Retina (tissue), 1 donor: ENCODE measurements at places on chromosomes 4 and X.

- no peak for DNase-seq
Measured at GRCh38 chr4:8666581-8666980, 74.0 kb downstream of the CPZ start.

DNA sequence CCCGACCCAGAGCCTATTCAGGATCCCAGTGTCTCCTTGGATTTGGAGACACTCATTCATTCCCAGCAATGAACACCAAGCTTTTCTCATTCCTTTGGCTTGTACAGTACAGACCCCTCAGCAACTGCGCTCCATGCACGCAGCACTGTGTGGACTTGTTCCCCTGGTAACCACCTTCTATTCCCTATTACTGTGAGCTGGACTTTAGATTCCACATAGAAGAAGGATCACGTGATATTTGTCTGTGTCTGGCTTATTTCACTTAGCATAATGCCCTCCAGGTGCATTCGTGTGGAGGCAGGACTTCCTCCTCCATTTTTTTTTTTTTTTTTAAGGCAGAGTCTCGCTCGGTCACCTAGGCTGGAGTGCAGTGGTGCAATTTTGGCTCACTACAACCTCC, 106.4 kb downstream of the PHKA2 start:
- DNase-seq: no peak

DNA sequence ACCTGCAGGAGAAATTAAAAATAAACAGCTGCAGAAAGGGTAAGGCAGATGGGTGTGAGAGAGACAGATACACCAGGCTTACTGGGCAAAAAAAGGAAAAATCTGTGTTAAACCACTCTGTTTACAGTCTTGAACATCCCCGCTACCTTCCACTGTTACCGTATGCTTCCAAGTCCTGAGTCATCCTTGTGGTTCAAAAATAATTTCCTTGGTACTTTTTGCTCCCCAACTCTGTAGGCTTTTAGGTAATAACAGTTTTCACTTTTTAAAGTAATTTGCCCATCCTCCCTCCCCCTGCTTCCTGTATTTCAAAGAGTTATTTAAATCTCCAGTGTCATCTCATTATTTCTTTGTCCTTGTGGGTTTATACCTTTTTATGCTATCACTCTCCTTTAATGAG, 210.1 kb upstream of the FAT4 start:
- no peak for DNase-seq

DNA sequence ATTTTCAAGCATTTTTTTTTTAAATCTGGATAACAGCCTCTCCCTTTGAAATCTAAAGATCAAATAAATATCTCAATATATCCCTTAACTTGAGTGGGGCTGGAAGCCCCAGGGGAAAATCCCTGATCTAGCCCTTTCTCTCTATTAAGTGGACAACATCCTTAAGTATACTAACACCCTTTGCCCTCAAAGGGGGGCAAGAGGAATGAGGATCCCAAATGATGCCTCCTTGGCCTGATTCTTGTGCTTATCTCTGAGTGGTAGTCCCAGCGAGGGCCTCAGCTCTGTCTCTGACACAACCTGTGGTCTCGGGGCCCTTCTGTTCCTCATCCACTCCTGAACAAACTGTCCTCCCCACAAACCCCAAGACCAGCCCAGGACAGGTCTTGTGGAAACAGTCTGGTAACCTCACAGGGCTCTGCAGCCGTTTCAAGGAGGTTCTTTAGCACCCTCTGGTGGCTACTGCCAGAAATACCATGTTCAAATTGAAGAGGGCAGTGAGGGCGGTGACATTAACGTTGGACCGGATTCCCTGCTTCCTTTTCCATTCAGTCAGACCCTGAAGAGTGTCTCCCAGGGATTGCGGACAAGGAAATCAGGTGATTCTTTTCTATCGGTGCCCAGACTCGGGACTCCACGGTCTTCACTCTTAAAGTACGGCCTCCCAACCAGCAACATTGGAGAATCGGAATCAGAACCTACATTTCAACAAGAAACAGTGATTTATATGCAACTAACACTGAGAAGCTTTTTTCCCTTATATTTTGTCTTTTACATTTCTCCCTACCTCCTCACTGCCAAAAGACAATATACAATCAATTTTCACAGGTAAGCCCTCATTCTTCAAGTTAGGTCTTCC, 13.0 kb downstream of the CXCL13 start:
- peak; percentile 80 for DNase-seq

- DNase-seq: no peak
Measured at GRCh38 chr4:78298618-78299017, 241.5 kb downstream of the FRAS1 start.

- no peak for DNase-seq
Measured at GRCh38 chr4:40434126-40434687, 99.1 kb downstream of the CHRNA9 start.

DNA sequence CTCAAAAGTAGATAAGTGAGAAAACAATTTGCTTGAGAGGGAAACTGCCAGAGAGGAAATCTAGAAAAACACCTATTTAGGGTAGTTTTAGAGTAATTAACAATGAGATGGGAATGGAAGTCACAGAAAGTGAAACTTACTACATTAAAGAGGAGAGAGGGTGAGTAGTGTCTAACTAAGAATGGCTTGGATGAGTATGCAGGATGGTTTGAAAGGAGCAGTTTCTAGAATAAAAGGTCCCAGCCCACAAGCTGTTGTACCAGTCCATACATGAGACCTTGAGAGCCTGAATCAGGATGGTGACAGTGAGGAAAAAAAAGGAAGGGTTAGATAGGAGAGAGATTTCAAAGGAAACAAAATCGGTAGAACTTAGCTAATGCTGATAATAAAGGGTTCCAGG, 1.3 kb downstream of the GAR1 start:
- no peak for DNase-seq

GRCh38 chr4:185589067-185589836, 53.9 kb upstream of the PDLIM3 start:
- no peak for DNase-seq

GRCh38 chr4:143587703-143588102, 74.2 kb downstream of the SMARCA5 start:
- DNase-seq: no peak

DNA sequence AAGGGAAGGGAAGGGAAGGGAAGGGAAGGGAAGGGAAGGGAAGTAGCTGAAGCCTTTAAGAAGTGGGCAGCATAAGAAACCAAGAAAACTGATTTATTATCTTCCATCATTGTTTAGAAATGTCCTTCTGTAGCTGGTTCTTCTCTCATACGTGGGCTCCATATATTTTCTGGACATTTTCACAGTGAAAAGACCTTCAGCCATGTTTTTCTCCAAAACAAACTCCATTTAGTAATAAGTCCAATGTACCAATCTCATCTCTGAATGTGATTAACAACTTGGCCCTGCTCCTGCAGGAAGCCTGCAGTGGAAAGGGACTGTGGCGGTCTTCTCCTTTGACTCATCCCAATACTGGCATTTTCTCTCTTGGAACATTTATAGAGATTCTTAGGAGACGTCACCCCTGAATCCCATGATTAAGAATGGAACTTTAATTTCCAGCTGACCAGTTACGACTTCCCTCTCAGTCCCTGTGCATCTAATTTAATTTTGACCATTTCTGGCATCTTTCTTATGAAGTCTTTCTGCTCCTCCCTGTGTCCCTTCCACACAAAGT, 96.6 kb upstream of the GUCY1A1 start:
- no peak for DNase-seq

- DNase-seq: no peak
Measured at GRCh38 chr4:1211891-1212545, 36.9 kb downstream of the CTBP1 start.

- DNase-seq: no peak
Measured at GRCh38 chrX:72358313-72358712, 52.6 kb upstream of the CITED1 start.

- DNase-seq: no peak
Measured at GRCh38 chrX:13287816-13288215, 32.0 kb downstream of the ATXN3L start.

DNA sequence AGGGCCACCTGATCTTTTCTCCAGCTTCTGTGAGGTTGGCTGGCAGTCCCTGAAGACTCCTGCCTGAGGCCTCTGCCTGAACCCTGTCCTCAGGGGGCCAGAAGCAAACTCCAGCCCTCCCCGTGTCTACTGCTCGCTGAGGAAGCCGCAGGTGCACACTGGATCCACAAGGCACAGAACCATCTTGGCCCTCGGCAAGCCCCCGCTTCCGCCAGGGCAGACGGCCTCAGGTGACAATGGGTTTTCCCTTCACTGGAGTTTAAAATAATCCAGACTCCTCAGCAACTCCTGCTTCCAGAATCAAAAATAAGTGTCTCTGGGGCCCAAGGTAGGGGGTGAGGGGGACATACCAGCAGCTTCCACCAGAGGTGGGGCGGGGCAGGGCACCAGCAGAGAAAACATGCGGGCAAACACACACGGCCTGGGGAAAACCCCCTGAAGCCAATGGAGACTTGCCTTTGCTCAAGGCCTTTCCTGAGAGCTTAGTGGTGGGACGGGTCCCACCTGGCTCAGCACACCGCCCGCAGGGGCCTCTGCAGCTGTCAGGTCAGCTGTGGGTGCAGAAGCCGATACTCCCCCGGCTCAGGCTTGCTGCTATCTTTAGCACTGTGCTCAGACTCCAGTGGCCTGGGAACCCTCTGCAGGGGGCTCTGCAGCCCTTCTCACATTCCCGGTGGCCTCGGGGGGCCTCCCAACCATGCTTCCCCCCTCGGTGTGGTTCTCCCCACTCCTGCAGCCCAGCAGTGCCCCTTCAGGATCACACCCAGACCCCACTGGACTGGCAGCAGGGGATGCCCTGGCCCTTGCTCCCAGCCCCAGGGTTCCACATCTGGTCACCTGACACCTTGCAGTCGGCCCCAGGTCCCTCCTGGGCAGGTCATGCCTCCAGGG, 1.9 kb downstream of the MYL5 start:
- no peak for DNase-seq

GRCh38 chr4:137394018-137394417, 138.3 kb downstream of the PCDH18 start:
- DNase-seq: no peak

- no peak for DNase-seq
Measured at GRCh38 chr4:89639395-89639794, 197.6 kb downstream of the SNCA start.

GRCh38 chr4:85965529-85965928, 394.3 kb downstream of the MAPK10 start:
- no peak for DNase-seq

DNA sequence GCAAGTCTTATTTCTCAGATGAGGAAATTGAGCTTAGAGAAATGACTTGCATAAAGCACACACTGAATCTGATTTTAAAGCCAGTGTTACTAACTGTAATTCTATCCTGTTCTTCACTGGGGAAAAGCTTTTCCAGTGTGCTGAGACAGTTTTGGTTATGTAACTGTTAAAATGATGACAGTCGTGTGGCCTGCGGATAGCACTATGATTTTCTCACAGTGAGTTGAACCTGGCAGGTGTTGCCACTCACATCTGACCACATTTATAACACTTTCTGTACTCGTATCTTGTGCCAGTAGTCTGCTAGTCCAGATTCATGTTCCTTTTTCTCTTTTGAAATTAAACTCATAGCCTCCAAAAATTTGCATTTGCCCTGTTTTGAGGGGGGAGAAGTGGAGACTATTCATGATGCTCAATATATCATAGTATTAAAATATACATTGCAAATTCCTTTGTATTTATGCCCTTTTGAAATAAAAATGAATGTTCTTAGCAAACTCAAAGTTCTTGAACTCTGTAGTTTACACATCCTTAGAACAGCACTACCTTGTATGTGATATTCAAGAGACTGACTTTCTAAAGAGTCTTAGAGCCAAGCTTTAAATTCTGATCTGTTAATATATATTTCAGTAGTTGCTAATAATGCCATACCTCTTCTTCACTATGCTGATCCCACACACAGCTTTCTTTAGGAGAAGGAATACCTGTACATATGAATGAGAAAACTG, 132.3 kb downstream of the PDLIM5 start:
- no peak for DNase-seq

GRCh38 chrX:23276475-23276874, 58.2 kb upstream of the PTCHD1 start:
- DNase-seq: no peak

DNA sequence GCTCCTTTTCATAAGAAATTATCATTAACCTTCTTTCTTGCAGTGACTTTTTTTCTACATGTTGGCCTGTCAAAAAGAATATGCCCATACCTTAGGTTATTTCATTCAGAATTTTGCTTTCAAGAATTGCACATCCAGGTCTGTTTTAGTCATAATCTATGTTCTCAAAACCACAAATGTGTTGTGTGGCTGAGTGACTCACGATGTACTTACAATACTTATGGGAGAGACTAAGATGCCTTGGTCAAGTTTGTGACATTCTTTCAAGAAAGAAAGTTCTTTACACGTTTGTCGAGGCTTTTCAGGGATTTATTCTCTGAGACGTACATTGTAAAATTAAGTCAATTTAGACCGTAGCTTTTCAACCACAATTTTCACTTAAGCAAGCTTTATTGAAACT, 396.7 kb downstream of the FSTL5 start:
- DNase-seq: no peak

GRCh38 chr4:5933116-5933515, 40.2 kb upstream of the CRMP1 start:
- DNase-seq: no peak

- peak; percentile 79 for DNase-seq
Measured at GRCh38 chr4:152935631-152936445, at the start of gene FHDC1. TSS of gene FHDC1 (plus strand) at chr4:152936323. CDS start at chr4:152943058, 6,735 bp downstream.

DNA sequence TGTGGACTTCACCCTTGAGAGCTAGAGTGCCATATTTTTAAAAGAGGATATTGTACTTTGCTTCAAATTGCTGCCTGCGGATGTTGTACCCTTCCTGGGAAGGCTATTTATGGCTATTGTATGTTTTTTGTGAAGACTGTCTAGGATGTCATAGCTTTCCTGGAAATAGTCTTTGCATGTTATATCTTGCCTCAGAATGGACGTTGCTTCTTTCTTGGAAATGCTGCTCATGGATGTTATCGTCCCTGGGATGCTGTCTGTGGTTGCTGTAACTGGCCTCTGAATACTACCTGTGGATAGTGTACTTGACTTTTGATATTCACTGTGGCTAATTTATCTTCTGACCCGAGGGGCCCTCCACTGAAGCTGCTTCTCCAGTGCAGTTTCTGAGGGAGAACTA, 146.8 kb downstream of the ENOX2 start:
- no peak for DNase-seq

DNA sequence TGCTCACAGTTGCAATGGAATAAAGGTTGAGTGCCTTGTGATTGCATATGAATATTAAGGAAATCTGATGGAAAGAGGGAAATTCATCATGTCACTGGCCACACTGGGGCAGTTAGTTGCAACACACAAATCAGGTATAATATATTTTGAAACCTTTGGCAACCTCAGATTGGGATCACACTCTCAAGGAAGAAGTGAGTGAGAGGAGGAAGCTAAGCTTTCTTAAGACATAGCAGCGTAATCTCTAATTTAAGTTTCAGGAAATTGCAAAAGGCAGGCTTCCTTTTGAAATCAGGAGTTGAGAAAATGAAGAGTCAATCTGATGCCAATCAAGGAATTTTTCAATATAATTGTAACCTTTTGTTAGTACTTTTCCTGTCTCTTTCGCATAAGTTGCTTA, 12.3 kb upstream of the CLTRN start:
- DNase-seq: no peak

- no peak for DNase-seq
Measured at GRCh38 chrX:17595456-17596035, 141.7 kb upstream of the SCML1 start.

- DNase-seq: no peak
Measured at GRCh38 chr4:89152972-89153371, 41.6 kb downstream of the TIGD2 start.
